ENCODE measurements at places on chromosomes 13 and 19.
A peak's percentile ranks its signal among the peaks of the same experiment; 100 is the strongest.

DNA sequence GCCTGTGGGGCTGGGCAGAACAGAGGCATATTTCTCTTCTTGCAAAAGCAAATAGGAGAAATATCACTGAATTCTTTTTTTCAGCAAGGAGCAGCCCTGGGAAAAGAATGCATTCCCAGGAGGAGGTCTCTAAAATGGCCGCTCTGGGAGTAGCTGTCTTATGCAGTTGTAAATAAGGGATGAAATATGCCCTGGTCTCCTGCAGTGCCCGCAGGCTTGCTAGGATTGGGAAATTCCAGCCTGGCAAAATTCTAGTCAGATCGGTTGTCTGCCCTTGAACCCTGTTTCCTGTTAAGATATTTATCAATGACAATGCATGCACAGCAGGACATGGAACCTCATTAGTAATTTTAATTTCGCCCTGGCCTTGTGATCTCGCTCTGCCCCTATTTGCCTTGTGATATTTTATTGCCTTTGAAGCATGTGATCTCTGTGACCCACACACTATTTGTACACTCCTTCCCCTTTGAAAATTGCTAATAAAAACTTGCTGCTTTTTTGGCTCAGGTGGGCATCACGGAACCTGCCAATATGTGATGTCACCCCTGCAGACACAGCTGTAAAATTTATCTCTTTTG lies 1993.2 kb downstream of the PCDH9 start:
- no peak for DNase-seq

DNA sequence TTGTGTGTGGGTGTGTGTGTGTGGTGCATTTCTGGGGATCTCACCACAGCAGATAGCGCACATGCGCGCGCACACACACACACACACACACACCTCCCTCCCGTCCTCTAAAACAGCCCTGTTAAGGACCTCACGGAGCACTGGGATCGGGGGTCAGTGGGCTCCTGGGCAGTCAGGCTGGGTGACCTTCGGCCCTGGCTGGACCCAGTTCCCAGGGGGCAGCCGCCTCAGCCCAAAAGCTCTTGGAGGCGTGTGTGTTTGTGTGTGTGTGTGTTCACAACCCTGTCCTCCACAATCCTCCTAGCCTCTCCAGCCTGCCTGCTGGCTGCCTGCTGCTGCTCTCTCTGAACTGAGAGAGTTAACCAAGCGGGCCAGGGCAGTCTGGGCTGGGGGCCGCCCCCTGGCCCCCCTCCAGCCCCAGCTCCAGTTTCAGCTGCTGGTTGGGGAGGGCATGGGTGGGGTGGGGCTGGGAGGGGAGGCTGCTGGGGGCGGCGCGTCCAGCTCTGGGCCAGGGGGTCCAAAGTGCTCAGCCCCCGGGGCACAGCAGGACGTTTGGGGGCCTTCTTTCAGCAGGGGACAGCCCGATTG lies at the start of gene FXYD1:
FXYD1 (plus strand) TSS at position 520 of the 588 bp plus-strand sequence. CDS start 1,256 bp downstream, outside the sequence.
- no peak for DNase-seq

GRCh38 chr13:27853861-27854260 lies 61.6 kb downstream of the GSX1 start:
- DNase-seq, result no peak

- DNase-seq, result no peak
Observed at GRCh38 chr19:57812226-57812625, 2.5 kb downstream of the ZNF552 start.

DNA sequence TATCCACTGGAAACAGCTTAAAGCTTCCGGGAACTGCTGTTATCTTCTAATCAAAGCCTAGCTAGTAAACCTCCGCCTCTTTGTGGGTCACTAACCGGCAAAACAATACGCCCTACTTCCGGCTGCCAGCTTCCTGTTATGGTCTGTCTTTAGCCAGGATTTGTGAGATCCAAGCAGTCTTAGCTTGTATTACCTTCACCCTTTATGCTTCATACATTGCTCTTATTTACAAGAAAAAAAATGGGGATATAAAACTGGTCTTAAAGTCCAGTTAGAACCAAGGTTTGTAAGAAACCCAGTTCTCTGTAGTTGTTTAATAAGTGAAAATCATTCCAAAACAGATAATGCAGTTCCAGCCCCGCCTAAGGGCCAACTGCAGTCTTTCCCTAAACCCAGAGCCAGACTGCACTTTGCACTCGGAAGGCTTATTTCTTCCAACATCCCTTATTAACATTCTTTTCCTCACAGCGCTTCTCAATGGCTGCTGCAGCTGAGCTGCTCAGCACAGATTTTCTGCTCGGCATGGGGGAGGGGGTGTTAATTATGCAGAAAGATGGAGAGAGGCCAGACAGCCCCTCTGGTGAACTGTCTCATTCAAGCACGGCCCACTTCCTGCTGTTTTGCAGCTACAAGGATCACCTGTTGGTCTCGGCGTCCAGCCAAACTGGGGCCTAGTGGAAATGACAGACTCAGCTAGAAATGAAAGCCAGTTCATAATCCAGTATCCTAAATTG lies 368.4 kb downstream of the KLF12 start:
- DNase-seq, result peak; percentile 80
